ENCODE measurements at places on chromosomes 4 and X.

- DNase-seq, result no peak
These were observed 169.4 kb upstream of the TEX13C start for GRCh38 chrX:125150231-125150630.

DNA sequence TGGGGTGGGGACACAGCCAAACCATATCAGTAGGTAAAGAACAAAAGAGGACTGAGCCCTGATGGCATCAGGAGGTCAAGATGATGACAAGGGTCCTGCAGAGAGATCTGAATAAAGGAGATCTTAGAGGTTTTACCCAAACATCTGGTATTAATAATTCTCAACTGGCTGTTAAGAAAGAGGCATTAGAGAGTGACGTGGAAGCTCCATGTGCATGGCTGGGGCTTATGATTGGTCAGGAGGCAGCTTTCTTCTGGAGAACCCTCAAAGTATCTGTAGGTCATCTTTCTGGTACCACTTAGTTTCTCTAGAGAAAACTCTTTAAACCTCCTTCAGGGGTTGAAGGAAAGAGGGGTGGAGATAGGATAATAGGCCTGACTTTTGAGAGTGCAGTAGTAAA is 18.7 kb downstream of the MGST2 start:
- DNase-seq, result no peak

DNA sequence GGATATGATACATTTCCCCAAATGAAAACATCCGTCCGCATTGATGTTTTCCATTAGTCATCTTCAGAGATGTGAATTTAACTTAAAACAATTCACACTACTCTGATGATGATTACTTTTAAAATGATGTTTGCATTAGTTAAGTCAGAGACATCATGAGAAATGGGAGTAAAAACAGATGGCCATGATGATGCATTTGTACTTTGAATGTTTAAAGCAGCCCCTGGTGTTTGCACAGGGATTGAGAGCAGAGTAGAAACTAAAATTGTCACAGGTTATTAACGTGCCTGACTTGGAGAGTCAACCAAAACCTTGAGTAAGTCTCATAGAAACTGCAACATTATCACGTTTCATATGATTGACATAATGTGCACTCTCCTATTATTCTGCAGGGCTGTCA is 117.2 kb downstream of the CFAP299 start:
- DNase-seq, result no peak

- DNase-seq, result no peak
These were observed 24.2 kb downstream of the CNKSR2 start for GRCh38 chrX:21398426-21398825.

DNA sequence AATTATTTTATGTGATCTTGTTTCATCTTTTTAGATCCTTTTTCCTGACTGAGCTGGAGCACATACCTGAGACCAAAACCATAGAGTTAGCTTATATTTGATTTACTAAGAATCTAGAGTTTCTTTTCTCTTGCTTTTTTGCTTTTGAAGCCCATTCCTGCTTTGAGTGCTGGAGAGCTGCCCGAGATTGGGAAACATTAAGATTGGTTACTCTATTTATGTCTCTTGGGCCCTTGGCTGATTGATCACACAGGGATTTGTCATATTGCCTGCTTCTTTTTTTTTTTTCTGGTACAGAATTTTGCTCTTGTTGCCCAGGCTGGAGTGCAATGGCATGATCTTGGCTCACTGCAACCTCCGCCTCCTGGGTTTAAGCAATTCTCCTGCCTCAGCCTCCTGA is 73.9 kb downstream of the REPS2 start:
- no peak for DNase-seq

- DNase-seq, result no peak
These were observed 113.4 kb upstream of the FAM241A start for GRCh38 chr4:112031712-112032328.

DNA sequence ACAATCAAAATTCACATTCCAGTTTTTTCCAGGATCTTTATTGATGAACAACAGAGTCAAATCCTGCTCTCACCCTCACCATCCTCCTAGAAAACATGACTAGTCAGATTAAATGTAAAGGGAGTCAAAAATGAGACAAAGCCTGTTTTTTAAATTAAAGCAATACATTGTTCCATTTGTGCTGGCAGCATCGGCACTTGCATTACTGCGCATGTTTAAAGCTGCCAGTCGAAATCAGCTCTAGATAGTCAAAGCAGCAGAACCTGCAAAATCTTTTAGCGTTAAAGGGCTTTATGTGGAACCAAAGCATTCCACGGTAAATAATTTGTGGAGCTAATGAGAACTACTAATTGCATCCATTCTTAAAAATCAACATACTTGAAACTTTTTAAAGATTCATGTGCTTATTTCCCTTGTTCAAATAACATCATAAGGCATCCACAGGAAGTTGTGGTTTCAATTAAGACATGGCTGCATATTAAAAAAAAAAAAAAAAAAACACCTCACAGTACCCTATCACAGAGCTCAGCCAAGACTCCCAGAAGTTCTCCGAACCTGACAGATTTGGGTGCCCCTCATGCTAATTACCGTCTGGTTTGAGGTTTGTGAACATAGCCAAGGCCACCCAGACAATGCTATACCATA is 82.2 kb downstream of the SH3KBP1 start:
- DNase-seq, result no peak

DNA sequence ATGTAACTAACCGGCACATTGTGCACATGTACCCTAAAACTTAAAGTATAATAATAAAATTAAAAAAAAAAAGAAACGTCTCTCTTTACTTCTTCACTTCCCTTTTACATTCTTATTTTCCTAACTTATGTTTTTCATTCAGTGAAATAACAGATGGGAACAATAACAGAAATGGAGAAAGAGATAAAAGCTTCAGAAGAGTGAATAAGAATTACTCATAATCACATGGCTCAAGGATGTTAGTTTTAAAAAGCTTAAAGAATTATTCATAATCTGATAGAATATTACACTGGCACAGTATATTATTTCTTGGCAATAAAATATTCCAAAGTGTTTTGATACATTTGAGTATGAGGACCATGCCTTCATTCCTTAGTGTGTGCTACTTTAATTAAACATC is 175.6 kb downstream of the COL25A1 start:
- no peak for DNase-seq

DNA sequence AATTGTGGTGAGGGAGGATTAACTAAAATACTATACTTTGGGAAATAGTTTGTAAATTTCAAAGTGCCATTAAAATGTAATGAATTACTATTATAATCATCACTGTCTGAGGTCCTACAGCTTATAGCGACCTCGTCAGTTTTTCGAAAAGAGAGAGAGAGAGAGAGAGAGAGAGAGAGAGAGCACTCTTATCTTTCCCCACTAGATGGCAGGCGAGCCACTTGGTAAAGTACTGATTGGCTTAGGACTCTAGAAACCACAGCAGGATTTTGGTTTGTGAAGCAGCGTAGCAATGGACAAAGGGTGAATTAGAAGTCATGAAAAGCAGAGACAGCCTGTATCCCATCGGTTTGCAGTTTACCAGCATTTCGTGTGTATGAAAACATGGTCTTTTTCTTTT is 52.5 kb downstream of the LINC00632 start:
- no peak for DNase-seq
